ENCODE measurements at places on chromosomes 5 and 9.

- H3K27me3 ChIP-seq: no peaks in the 10 kb centered on the region
- no peak overlapping the region for H3K27ac ChIP-seq
- no peaks in the 10 kb centered on the region for H3K36me3 ChIP-seq
- H3K4me3 ChIP-seq: no peak overlapping the region
- H3K4me1 ChIP-seq: no peaks in the 10 kb centered on the region
Observed at GRCh38 chr5:8954801-8955200, 591.1 kb downstream of the SEMA5A start.

DNA sequence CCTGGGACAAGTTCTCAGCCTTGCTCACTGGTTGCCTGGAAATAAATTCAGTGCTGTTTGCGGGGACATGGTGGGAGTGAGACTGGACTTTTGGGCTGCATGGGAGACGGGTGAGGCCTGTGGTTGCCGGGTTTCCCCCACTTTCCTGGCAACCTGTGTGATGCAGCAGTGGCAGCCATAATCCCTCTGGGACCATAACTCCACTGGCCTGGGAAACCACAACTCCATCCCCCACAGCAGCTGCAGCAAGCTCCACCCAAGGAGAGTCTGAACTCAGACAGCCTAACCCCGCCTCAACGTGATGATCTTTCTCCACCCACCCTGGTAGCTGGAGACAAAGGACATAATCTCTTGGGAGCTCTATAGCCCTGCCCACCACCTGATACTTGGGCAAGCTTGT is 349.9 kb downstream of the PIK3R1 start:
- no peak overlapping the region for H3K27ac ChIP-seq
- no peak overlapping the region for H3K4me3 ChIP-seq
- no peaks in the 10 kb centered on the region for H3K36me3 ChIP-seq
- peaks cover 9% of the 10 kb centered on the region for H3K4me1 ChIP-seq
- DNase-seq: no peak
- H3K27me3 ChIP-seq: no peaks in the 10 kb centered on the region

GRCh38 chr9:106228861-106229260 is 534.5 kb downstream of the TMEM38B start:
- no peaks in the 10 kb centered on the region for H3K36me3 ChIP-seq
- H3K27me3 ChIP-seq: no peaks in the 10 kb centered on the region
- peaks cover 5% of the 10 kb centered on the region for H3K4me1 ChIP-seq
- H3K4me3 ChIP-seq: no peak overlapping the region
- H3K27ac ChIP-seq: no peak overlapping the region

DNA sequence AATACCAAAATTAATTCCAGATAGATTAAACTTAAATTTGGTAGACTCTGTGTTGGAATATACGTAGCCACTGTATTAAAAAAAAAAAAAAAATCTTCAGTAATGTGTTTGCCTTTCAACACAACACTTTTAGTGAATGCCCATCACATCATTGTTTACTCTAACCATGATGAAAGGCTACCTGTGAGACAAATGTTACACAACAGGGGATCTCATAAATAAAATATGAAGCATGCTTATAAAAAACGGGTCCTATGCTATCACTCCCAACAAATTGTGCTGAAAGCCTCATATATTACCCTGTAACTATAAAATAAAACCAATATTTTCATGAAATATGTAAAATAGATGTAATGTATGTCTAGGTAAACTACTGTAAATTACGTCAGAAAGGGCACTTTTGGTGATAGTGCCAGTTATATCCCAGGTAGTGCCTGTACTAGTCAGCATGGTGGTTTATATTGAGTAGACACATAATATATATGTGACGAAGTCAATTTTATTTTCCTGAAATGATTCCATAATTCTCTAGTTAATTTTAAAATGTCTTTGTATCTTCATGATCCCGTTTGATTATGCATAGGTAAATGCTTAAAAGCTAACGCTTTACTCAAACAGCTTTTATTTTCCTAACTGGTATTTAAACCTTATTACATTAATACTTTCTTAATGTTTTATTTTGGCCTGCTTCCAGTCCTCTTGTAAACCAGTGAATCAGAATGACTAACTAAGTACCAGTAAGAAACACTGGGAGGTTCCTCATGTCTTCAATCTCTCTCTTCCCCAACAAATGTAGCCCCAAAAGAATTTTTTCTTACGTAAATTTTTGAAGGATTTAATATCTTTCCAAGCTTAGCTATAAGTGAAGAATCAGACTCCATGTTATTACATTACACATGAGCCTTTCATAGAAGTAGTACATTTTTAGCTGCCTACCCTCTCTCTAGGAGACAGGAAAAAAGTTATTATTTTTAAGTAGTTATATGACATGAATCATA is 420.3 kb downstream of the GABRG2 start:
- H3K27ac ChIP-seq: no peak overlapping the region
- no peaks in the 10 kb centered on the region for H3K4me1 ChIP-seq
- no peaks in the 10 kb centered on the region for H3K27me3 ChIP-seq
- no peaks in the 10 kb centered on the region for H3K36me3 ChIP-seq

DNA sequence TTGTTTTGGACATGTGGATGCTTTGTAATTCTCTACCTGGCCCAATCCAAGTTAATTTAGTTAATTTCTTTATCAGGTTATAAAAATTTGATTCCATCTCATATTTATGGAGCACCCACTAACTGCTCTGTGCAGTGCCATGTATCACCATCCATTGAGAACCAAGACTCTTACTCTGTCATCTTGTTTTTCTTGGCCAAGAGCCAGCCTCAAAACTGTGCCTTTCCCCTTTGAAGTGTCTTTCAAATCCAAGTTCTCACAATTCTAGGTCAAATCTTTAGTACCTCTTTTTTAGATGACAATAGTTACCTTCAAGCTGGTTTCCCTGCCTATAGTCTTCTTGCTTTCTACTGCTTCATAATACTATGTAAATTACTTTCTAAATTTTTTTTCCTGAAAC is 3.2 kb downstream of the COMMD10 start:
- H3K27me3 ChIP-seq: no peaks in the 10 kb centered on the region
- no peak for DNase-seq
- H3K4me1 ChIP-seq: peaks cover 20% of the 10 kb centered on the region
- no peak overlapping the region for H3K27ac ChIP-seq
- peaks cover 21% of the 10 kb centered on the region for H3K36me3 ChIP-seq

GRCh38 chr5:31824869-31825517 is 186.1 kb downstream of the PDZD2 start:
- no peaks in the 10 kb centered on the region for H3K36me3 ChIP-seq
- no peak overlapping the region for H3K4me3 ChIP-seq
- H3K4me1 ChIP-seq: peaks cover 2% of the 10 kb centered on the region
- H3K27ac ChIP-seq: no peak overlapping the region
- no peak for DNase-seq
- H3K27me3 ChIP-seq: no peaks in the 10 kb centered on the region

DNA sequence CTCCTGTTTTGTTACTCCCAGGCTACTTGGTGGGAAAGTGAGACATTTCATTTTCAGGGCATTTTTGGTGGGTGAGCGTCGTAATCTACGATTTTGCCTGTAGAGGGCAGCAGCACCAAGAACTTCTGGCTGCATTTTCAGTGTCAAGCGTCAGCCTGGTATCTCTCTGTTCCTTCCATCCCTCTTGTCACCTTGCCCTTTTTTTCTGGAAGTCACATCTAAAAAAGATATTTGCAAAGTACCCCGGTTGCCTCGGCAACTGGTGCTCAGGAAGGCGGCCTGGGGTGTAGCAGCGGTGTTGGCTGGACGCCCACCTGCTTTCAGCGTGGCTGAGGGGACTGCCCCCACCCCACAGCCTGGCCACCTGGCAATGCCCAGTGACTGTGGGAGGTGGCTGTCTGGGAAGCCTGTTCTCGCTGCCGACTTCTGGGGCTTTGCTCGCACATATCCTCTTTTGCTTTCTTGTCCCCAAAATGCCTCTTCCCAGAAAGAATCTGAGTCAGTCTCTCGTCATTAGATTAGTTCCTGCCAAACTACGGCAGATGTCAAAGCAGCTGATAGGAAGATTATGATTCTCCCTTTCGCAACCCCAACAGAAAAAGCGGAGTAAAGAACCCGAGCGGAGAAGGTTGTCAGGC is 84.5 kb downstream of the ACER2 start:
- no peaks in the 10 kb centered on the region for H3K36me3 ChIP-seq
- DNase-seq: no peak
- H3K27ac ChIP-seq: peak overlapping the region; percentile 47
- H3K27me3 ChIP-seq: no peaks in the 10 kb centered on the region
- H3K4me3 ChIP-seq: peak overlapping the region; percentile 38

Measured in suprapubic skin (tissue), 4 donors.